ENCODE measurements at places on chromosomes 6 and 20.
A peak's percentile ranks its signal among the peaks of the same experiment; 100 is the strongest.

DNA sequence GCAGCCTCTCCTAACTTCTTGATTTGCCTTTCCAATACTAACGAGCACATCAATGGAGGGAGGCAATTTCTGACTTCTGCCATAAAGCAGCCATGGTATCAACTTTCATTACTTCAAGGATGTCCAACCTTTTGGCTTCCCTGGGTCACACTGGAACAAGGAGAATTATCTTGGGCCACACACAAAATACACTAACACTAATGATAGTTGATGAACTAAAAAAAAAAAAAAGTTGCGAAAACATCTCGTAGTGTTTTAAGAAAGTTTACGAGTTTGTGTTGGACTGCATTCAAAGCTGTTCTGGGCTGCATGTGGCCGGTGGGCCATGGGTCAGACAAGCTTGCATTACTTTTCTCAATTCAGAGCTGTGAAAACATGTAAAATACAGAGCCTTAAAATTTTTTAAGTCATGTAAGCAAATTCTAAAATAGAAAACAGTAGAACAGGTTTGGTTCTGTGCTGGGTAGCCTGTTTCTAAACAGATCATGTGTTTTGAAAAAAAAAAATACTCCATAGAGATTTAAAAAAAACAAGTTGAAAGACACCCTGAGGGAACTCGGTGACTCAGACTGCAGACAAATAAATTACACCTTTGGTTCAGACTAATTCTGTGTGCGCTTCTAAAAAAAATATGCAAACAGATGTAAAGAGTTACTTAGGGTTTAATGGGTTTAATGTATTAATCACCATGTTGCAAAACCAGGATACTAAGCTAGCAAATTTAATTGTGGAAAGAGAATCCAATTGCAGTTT, 43.6 kb upstream of the SLC22A23 start:
- no peak for DNase-seq

- DNase-seq: no peak
Observed at GRCh38 chr6:20427856-20428255, 26.2 kb downstream of the E2F3 start.

DNA sequence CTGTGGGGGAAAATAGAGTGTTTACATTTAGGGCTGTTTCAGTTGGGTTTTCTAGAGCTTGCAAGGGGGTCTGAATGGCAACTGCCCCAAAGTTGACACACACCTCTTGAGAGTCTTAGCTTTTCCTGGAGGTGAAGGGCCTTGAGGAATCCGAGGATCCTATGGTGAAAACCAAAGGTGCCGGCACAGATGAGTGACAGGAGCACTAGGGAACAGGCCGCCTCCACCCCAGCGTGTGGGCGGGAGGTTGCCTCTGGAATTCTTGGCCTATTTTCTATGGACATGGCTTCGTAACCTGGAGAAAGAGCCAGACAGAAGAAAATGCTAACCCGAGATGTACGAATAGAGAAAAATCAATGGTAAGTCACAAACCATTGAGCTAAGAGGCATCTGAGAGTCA, 283.2 kb upstream of the FOXQ1 start:
- no peak for DNase-seq

GRCh38 chr6:89217299-89217910, at the start of gene GABRR1:
TSS of gene GABRR1 (minus strand) at chr6:89217358. CDS start at chr6:89217322, 36 bp downstream.
- DNase-seq: no peak

- DNase-seq: peak; percentile 7
Observed at GRCh38 chr6:102732898-102733297, 1339.4 kb downstream of the GRIK2 start.

- DNase-seq: no peak
Observed at GRCh38 chr6:155303361-155303870, 10.9 kb downstream of the TFB1M start.

GRCh38 chr20:40641202-40641601, 47.8 kb downstream of the MAFB start:
- DNase-seq: no peak

DNA sequence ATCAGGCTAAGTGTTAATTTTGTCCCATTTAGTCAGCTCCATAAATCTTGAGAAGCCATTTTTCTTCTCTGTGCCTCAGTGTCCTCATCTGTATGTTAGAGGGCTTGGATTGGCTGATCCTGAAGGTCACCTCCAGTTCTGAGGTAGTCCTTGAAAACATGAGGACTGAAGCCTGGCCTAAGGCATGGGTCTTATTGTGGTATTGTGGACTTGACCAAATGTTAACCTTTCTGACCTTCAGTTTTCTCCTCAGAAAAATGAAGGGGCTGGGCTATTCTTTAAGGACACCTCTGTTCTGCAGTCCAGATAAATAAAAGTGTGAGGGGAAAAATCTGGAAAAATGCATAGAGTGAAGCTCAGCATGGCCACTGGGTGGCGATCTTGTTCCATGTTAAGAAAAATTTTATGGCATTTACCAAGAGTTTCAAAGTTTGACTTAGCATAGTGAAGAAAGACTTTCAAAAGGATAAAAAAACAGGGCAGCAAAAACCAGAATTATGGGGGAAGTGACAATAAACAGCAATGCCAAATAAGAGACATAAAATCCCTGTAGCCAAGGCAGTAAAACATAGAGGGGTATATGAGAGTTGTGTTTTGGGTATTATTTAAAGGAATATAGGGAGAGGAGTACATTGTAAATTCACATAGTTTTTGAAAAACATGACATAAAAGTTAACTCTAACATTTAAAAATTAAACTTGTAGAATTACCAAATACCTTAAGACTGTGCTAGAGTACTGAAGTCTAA, 13.2 kb upstream of the TFB1M start:
- DNase-seq: peak; percentile 80

DNA sequence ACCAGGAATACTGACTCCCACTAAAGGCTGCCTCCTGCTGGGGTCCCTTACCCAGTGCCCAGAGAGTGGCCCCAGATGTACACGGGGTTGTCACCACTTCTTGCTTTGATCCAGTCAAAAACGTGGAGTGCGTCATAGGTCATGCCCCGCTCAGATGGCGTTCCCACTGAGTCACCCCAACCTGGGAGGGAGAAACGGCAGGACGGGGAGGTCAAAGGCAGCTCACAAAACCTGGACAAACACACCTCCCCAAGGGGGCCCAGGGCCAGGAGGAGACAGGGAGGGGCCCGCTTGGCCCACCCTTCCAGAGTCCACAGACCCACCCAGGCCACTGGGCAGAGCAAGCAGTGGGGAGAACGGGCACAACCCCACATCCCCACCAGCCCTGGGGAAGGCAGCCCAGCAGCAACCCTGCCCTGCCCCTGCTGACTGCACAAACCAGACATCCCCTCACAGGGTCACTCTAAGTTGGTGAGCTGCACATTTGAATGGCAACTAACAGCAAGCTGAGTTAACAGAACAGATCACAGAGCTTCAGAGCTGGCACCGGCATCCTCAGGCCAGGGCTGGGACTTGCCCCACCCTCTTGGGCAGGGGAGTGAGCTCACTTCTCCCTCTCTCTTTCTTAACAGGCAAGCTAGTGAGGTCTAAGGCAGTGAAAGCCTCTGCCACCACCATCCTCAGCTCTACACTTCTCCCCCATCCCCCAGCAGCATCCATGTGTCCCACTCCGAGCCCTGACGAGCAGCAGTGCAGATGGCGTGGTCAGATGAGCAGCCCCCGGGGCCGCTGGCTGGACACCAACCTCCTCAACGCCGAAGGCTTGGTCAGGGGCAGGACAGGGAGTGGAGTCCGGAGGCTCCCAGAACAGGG, 61.7 kb downstream of the PYGB start:
- DNase-seq: peak; percentile 84

GRCh38 chr6:67210450-67210849, 1424.6 kb upstream of the ADGRB3 start:
- DNase-seq: no peak

- DNase-seq: no peak
Observed at GRCh38 chr6:69704916-69705315, 91.9 kb downstream of the LMBRD1 start.

GRCh38 chr6:160102956-160103824, 18.4 kb upstream of the SLC22A1 start:
- DNase-seq: peak; percentile 65

DNA sequence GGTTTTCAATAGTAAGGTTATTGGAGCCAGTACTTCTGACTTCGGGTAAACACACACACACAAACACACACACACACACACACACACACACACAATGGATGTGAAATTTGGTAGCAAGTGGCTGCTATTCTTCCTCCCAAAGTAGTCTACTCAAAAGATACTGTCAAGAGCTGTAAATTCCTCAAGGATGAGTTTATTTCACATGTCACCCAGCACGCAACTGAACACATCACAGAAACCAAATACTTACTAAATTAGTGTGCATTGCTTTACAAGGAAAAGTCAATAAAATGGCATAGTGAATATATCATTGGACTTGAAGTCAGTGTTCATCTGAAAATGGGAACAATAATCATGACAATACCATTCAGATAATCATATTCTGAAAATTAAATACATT, 32.9 kb downstream of the MMUT start:
- DNase-seq: no peak

- no peak for DNase-seq
Observed at GRCh38 chr20:37833221-37833896, 69.6 kb upstream of the VSTM2L start.

GRCh38 chr20:58595167-58595566, 55.9 kb upstream of the STX16 start:
- DNase-seq: no peak

All from NB4 (cell line).